ENCODE measurements at places on chromosomes 3 and 15.

- no peak for DNase-seq
Measured at GRCh38 chr3:162217647-162218046, 721.0 kb downstream of the OTOL1 start.

- no peak for DNase-seq
Measured at GRCh38 chr3:138383715-138384465, 35.5 kb downstream of the MRAS start.

- DNase-seq, result no peak
Measured at GRCh38 chr3:26104851-26105251, 315.0 kb downstream of the OXSM start.

DNA sequence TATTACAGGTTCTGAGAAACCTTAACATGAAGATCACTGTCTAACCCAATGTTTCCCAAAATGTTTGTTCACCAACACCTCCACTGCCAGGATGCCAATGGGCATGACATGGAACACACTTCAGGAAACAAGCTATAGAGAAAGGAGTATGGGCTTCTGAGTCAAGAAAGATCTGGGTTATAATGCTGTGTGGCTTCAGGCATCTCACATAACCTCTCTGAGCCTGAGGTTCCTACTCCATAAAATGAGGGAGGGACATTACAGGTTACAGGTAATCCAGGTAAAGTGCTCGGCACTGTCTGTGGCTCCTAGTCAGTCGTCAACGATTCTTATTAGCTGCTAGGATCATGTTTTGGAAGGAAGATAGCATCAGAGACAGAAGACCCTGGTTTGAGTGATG is 126.4 kb upstream of the SMAD3 start:
- DNase-seq, result no peak

DNA sequence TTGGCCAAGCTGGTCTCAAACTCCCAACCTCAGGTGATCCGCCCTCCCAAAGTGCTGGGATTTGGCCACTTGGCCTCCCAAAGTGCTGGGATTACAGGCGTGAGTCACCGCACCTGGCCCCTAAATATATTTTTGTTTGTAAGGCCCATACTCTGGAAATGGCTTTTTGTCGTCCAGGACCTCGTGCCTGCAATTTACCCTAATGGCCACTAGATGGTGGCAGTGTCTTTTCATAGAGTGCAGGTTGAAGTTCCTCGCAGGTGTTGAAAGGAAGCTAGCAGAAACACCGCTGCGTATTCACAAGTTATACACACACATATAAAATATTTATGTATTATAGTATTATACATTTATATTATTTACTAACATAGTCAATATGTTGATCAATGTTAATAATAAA is 97.2 kb downstream of the LRTM1 start:
- peak; percentile 12 for DNase-seq

DNA sequence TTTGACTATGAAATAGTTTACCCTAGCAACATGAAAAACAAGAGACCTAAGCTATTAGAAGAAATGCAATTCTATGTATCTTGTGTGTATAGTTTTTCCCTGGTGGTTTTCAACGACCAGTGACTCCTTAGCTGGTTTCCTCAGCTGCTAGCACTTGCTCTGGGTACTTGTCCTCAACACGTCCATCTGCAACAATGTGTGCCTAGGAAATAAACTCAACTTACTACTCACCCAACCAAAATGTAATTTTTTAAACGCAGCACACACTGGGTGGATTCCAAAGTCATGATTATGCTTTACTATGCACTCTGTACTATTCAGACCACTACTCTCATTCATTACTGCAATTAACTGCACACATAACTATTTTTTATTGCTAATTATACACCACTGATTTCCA is 31.0 kb downstream of the CPA3 start:
- no peak for DNase-seq

GRCh38 chr15:41323611-41324010 is 8.8 kb downstream of the OIP5 start:
- peak; percentile 33 for DNase-seq

DNA sequence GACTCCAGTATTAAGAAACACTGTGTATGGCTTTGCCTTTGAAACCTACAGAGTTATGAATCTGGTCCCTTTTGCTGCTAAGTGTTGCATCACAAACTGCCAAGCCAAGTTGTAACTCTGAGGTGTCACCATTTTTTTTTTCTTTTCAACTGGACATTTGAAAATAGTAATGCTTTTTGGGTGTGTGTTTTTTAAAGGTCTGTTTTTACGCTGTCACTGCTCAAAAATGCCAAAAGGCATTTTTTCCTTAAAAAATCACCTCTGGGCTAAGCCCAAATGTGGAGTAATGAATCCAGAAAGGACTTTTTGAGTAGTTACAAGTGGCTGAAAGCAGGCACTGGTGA is 9.5 kb downstream of the SMAD3 start:
- DNase-seq, result no peak

DNA sequence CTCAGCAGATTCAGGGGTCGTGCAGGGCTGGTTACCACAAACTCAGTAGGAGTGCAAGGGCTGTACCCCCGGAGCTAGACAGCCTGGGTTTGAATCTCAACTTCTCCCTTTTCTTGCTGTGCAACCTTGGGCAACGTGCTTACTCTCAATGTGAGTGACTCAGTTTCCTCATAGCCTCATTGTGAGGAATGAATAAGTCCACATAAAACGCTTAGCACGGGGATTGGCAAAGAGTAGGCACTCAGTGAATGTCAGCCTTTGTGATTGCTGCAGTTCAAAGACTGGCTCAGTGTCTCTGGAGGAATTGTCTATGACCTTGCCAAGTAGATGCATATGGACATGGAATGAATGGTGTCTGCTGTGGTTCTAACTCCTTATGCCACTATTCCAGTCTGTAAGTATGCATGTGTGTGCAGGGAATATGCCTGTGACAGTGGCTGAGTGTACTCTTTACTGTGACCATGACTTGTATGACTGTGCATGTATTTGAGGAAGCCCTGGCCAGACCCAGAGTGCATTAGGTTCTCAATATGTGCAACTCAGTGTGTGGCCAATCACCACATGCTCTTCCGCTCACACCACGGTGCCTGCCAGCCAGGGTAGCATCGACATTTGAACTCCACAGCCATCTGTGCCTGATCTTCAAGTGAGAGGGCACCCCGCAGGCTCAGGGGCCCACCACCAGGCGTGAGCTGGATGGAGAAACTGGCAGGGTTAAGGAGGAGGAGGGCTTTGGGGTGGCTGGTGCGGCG is 900 bp upstream of the HYAL3 start:
- no peak for DNase-seq

DNA sequence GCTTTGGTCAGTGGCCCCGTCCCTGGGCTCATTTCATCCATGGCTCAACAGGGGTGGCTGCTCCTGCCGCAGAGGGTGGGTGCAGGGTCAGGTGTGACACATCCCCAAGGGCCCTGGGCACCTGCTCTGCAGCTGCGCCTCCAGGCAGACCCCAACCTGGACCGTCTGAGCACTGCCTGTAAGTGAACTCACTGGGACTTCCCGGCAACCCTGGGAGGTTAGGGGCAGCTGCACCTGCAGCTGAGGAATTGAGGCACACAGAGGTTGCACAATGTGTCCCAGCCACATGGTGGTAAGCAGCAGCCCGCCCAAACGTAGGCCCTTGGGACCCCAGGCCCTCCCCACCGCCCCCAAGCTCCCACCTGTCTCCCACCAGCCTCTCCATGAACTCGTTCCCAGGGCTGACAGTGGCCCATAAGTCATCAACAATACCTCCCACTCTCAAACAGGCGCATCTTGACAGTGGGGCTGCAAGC is 55.1 kb downstream of the PLXNA1 start:
- DNase-seq, result no peak

GRCh38 chr3:169939320-169939719 is 27.3 kb upstream of the SEC62 start:
- DNase-seq, result no peak

GRCh38 chr15:51004103-51004551 is 90.6 kb downstream of the TNFAIP8L3 start:
- DNase-seq, result no peak

GRCh38 chr3:178200316-178200715 is 335.9 kb upstream of the KCNMB2 start:
- no peak for DNase-seq

GRCh38 chr3:115651087-115651486 is 27.8 kb downstream of the GAP43 start:
- no peak for DNase-seq

DNA sequence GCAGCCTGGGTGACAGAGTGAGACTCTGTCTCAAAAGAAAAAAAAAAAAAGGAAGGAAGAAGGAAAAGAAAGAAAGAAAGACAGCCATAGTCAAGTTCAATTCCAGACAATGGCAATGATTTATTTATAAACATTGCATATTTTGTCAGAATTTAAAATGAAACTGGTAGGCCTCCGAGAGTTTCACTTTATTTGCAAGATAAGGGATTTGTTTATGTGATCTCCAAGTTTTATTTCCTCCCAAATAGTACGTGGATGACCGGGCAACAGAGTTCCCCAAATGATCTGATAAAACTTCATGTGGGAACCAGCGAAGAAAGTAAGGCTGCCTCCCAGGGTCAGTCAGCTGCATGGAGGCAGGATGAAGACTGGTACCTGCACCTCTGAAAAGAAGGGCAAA is 28.6 kb upstream of the MOBP start:
- DNase-seq, result no peak

- DNase-seq, result no peak
Measured at GRCh38 chr3:148962513-148962912, 28.8 kb upstream of the GYG1 start.

DNA sequence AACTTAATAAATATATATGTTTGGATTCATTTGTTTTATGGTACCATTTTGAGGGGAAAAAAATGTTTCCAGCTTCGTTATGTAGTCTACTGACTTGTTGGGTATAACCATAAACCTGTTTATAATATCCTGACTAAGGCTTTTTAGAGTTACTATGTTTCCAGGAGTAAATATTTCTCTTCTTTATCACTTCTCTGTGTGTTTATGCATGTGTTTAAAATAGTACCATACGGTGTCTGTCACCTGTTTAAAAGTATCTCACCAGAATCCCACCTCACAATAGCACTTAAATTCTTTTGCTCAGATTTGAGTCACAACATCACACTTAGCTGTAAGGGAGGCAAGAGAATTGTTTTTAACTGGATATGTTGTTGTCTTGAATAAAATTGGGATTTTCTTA is 15.1 kb downstream of the LACTB start:
- DNase-seq, result no peak

DNA sequence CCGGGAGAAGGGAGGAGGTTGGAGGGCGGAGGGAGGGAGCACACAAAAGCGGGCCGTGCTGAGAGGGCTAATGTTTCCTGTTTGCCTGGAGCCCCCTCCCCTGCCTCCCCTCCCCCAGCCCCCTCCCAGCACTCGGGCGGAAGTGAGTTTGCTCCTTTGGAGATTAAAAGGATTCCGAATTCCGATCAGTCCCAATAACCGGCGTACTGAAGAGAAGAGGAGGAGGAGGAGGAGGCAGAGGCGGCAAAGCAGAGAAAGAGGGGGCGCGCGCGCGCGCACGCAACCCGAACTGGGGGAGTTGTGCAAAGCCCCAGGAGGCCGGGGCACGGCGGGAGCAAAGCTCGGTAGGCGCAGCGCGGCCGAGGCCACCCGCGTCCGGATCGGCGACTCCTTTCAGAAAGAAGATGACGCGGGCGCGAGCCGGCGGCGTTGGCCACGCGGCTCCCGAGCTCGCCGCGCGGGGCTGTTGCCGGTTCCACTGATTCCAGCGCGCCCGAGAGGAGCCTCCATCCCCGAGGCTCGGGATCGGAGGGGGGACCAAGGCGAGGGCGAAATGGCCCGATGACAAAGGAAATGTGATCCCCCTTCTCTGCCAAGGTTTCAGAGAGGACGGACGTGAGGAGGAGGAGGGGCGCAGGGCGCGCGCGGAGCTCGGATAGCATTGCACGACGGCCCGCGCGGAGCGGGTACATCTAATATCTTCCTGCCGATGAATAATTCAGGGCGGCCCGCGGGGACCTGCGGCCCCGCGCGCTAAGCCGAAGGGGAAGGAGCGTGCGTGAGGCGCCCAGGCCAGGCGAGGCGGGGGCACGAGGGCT is 1.1 kb upstream of the TRIM71 start:
- DNase-seq, result peak; percentile 45

DNA sequence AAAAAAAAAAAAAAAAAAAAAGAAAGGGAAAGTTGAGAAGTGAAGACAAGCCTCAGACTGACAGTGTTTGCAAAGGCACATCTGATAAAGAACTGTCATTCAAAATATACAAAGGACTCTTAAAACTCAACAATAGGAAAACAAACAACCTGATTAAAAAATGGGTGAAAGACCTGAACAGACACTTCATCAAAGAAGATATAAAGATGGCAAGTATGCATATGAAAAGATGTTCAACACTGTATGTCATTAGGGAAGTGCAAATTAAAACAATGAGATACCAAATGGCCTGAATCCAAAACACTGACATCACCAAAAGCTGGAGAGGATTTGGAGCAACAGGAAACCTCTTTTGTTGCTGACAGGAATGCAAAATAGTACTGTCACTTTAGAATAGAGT is 48.6 kb downstream of the MCCC1 start:
- no peak for DNase-seq

GRCh38 chr3:192570821-192571791 is 156.2 kb downstream of the FGF12 start:
- DNase-seq, result peak; percentile 9

Data from GM06990 (cell line).